B cell (primary cell): ENCODE measurements at places on chromosomes 13 and 19.

DNA sequence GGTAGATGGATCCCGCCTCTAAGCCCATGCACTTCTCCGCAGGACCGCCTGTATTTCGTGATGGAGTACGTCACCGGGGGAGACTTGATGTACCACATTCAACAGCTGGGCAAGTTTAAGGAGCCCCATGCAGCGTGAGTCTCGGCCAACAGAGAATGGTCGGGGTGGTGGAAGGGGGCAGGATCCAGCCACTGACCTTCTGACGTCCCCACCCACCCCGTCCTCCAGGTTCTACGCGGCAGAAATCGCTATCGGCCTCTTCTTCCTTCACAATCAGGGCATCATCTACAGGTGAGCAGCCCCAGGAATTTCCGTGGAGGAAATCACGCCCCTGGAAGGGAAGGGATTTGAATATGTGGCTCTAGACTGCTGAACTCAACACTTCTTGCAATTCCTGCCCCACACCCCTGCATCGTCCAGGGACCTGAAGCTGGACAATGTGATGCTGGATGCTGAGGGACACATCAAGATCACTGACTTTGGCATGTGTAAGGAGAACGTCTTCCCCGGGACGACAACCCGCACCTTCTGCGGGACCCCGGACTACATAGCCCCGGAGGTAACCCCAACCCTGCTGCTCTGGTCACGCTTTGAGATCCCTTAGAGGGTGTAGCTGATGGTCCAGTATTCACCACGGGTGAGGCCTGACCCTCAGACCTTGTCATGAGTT, 8.8 kb upstream of the CACNG7 start:
- DNase-seq: no peak

DNA sequence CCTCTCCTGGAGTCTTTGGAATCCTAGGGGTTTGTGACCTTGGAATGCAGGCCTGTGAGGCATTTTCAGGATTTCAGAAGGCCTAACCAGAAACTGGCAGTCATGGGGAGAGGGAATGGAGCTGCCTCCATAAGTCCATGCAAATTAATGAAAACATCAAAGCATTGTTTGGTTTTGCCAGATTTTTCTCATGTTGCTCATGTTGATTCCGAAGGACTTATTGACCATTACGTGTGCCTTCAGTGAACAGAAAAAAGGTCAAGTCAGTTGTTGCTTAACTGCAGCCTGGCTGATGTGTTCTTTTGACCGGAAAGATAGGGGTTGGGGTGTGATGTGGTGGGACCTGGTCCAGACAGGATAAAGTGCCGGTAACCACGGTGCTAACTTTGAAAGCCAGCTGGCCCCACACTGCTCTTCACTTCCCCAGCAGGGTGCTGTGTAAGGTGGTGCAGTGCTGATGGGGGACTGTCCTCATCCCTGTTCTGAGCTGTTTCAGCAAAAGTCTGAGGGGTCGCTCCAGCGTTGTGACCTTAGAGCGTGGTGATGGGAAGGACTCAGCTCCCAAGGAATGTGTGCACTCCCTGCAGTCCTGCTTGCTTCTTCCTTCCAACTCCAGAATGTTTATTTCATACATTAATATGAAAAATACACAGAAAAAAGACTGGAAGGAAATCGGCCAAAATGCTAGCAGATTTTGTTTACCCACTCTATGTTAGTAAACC, 3.5 kb downstream of the RNF113B start:
- DNase-seq: no peak

GRCh38 chr19:17722655-17723240, 3.5 kb downstream of the MAP1S start:
- DNase-seq: no peak

- no peak for DNase-seq
Observed at GRCh38 chr19:3162418-3163229, 15.9 kb upstream of the S1PR4 start.

DNA sequence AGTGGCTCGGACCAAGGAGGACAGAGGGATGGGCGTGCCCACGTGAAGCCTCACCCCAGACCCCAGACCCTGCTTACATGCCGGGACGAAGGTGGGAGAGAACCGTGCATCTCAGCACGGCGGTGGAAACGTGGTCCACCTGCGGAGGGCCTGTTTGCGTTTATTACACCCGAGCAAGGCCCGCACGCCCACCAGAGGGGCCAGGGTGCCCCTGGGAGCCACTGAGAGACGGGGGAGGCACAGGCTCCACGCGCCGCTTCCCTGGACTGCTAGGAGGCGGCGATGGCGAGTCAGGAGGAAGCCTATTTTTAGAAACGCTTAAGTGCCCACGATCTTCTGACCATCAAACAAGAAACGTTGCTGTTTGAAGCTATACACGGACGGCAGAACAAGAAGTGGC, 80.7 kb downstream of the ATP11A start:
- no peak for DNase-seq

DNA sequence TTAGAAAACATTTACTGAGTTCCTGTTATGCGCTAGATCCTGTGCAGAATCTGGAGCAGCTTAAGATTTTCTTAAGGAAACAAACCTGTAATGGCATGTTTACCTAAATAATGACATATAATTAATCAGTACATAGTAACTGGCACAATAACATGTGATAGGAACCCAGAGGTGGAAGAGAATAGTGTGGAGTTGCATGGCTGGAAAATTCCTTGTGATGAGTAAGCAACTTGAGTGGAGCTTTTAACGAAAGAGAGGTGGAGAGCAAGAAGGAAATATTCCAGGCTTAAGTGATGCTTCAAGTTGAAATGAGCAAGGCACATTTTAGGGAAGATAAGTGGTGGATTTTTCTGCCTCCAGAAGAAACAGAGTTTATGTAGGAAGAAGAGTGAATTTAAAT, 9.2 kb upstream of the GPC5 start:
- DNase-seq: no peak

- DNase-seq: peak; percentile 42
Observed at GRCh38 chr13:22073718-22074117, 402.8 kb downstream of the FGF9 start.

DNA sequence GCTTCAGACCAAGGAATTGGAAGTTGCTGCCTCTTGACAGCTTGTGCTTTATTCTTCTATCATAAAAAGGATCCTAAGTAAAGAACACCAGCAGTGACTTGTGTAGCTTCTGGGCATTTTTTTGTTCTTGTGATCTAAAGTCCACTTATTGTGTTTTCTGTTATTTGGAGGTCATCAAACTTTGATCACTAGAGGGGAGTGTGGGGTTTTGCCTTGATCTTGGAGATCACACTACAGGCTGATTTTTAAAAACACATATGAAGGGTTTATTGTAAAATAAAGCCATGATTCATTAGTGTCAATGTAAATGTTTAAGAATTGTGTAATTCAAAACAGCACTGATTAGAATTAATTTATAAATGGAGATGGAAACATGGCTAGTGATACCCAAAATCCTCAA, 328.7 kb upstream of the EDNRB start:
- no peak for DNase-seq

DNA sequence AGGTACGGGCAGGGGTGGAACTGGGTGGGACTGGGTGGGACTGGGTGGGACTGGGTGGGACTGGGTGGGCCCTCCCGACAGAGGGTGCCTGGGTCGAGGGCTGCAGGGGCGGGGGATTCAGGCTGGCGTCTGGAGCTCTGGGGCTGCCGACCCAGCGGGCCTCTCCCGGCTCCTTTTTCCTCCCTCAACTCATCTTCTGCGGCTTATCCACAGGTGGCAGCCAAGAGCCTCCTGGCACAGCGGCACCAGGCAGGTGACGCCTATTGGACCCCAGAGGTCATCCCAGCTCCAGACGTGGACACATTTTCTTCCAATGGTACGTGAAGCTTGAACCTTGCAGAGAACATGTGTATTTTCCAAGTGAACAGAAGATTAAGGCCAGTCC, 533 bp downstream of the ZNF544 start:
- peak; percentile 24 for DNase-seq

DNA sequence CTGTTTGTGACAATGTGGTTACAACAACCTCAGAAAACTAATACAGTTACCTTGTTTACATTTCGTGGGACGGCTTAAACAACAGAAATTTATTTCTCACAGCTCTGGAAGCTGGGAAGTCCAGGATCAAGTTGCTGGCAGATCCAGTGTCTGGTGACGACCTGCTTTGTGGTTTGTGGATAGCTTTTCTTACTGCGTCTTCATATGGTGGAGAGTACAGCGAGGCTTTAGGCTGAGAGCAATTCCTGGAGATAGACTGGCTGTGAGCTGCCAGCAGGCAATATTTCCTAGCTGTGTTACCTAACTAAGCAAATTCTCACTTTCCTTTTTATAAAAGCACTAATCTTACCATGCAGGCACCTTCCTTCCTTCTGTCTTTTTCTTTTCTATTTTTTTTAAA, 1203.5 kb upstream of the PRR20A start:
- DNase-seq: no peak

- DNase-seq: no peak
Observed at GRCh38 chr19:50659318-50660087, 10.3 kb downstream of the C19orf81 start.

DNA sequence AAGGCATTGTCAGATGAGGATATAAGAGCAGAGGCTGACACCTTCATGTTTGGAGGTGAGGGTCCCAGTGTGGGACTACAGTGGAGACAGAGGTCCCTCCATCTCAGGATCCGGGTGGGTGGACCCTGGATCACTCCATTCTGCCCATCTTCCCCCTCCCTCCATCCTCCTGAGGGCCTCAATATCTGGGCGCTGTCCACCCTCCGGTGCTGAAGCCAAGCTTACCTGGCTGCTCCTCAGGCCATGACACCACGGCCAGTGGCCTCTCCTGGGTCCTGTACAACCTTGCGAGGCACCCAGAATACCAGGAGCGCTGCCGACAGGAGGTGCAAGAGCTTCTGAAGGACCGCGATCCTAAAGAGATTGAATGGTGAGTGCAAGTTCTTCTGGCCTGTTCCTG, 11.9 kb downstream of the CYP4F12 start:
- no peak for DNase-seq

DNA sequence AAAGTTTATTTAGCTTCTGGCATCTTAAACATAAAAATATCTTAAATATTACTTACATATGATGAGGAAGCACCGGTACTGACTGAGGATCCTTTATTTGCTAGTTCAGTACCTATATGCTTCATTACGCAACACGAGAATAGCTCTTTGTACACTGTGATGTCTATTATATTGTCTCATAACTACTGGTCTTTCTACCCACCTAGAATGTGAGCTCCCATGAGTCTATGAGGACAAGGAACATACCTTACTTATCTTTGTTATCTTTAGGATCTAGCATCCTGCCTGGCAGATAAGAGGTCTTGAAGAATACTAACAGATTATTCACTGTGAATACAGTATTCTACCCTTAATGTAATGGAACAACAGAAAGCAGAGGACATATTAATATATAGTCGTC, 124.9 kb downstream of the DNAJC3 start:
- no peak for DNase-seq

DNA sequence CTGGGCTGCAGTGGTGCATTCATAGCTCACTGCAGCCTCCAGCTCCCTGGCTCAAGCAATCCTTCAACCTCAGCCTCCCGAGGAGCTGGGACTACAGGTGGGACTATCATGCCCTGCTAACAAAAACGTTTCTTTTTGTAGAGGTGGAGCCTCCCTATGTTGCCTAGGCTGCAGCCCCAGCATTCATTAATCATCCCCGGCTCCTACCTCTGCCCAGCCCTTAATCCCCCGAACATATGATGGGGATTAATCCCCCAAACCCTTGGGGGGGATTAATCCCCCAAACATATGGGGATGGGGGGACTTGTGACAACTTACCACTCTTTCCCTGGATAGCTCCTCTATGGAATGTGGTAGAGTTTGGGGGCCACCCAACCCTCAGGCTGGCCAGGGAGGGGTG, 45.9 kb downstream of the SUGP2 start:
- DNase-seq: no peak

DNA sequence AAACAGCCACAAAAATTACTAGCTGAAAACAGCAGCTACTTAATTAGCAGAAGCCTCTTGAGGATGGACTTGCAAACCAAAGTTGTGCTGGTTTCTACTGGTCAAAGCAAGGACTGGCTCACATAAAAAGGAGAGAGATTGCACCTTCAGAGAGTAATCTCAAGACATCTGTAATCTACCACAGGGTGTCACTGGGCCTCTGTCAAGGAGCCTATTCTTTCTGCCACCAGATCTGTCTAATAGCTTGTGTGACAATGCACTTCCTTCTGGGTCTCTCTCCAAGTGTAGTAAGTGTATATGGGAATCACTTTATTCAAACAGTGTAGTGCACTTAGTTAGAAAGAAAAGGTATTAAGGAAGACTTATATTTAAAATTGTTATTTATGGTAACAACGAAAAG, 24.4 kb upstream of the ZNF561 start:
- no peak for DNase-seq

DNA sequence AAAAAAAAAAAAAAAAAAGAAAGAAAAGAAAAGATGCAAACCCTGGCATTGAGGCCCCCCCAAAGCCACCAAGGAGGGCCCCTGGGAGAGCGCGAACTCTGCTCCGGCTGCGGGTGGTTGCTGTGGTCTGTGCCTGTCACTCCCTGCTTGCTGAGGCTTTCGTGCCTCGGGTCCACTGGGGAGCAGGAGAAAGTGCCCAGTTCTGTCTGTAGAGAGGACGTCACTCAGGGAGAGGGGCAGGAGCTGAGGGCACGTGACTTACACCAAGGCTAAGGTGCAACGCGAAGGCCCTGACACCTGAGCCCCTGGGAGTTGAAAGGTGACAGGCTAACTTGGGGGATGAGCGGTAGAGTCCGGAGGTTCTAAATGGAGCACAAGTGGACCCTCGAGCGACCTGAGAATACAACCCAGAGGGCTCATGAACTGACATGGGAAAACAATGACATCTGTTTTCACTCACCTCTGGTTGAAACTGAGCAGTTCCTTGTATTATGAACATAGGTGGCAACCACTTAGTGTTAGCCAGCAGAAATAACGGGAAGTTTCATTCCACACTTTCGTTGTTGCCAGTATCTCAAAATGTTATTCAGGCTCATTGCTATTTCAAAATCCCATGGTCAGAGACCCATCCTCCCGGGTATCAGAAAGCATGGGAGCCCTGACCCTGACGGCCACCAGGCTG, 69.2 kb upstream of the TM9SF2 start:
- peak; percentile 77 for DNase-seq

DNA sequence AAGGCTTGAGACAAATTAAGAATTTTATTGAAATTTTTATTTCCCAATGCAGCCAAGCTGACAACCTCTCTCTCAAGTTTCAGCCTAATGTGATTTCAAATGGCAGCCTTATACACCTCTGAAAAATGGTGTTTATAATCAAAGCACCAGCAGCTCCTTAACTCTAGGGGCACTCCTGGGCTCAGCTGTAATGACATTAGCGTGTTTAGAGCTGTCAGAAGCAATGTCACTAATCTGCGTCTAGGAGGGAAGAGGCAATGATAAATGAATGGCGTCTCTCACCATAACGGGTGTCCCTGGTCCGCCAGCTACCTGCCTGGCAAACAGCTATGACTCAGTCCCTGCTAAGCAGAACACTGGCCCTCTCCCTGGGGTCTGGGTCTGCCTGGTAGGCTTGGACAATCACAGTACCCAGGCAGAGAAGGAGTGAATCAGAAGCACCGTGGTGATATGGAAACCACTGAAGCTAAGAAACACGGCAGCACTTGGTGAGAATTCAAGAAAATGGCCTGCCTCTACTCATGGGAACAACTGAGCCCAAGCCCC, 131.8 kb upstream of the VSTM2B start:
- no peak for DNase-seq
